Left ventricle myocardium inferior (tissue), 1 donor: ENCODE measurements at places on chromosomes 2 and 18.

- DNase-seq = no peak
Measured at GRCh38 chr2:37223131-37223530, 8.3 kb downstream of the CEBPZ start.

DNA sequence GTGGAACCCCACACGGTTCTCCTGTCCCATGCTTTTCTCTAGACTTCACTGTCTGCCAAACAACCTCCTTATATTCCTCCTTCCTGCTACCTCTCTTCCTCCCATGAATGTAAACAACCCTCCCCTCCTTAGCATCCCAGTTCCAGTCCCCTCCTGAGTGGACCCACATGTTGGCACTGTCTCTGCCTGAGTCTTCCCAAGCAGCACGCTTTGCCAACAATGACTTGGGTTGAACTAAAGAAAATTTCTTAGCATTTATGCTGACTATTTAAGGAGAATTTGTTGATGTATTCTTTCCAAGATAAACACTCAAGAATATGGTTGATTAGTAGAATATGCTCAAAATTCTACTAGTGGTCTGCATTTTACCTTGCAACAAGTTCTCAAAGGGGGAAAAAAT lies 338.0 kb downstream of the TNS1 start:
- no peak for DNase-seq

- no peak for DNase-seq
Measured at GRCh38 chr2:113175736-113176695, 2.2 kb downstream of the PSD4 start.

GRCh38 chr2:225998653-225999052 lies 599.1 kb downstream of the NYAP2 start:
- no peak for DNase-seq

DNA sequence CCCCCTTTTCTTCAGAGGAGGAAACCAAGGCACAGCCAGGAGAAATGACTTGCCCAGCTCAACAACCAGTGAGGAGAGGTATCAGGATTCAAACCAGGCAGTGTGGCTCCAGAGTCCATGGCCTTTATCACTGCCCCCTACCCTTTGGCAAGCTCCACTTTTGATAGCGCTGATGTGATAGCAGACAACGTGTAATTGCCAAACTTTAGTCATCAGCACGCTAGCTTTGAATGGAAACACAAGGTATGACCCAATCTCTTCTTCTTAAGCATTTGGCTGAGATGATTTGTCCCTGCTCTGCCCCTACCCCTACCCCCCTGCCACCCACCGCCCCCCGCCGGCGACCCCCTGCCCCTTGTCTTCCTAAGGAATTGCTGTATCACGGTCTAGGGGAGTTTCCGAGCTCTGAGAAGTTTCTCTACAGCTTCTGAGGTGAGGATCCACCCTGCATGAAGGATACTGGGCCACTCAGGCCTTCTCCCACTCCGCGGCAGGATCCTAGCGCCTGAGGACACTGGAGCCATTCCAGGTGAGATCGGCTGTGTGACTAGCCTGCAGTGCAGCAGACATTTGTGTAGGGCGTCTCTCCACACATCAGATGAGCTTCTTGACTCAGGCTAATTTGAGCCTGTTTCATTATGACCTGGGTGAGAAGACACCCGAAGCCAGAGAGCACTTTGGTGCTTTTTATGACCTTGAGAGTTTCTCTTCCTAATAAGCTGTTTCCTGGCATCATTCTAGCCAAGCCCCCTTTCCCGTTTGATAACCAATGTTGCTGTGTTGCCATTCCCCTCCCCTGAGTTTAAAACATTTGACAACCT lies 75.1 kb upstream of the MAP4K4 start:
- DNase-seq = no peak

- DNase-seq = no peak
Measured at GRCh38 chr2:241943961-241944575, 74.5 kb downstream of the RTP5 start.

- DNase-seq = peak; percentile 30
Measured at GRCh38 chr2:66495788-66496640, 61.1 kb downstream of the MEIS1 start.

DNA sequence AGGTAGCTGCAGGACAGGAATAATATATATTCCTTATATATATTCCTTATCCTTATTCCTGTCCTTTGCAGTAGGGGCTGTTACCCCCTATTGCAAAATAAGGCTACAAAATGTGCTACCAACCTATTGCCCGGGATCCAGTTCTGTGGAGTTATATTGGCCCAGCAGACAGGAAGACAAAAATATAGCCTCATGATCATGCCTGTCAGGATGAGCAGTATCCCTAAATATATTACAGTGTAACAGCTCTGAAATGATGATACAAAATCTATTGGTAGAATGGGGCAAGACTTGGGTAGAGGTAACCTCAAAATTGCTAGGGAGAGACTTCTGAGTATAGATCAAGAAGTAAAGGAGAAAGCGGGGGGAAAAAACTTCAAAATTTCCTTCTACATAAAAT lies 31.6 kb upstream of the MARCHF7 start:
- DNase-seq = no peak

- DNase-seq = no peak
Measured at GRCh38 chr2:231413921-231414476, 18.5 kb downstream of the B3GNT7 start.

GRCh38 chr2:74583504-74583903 lies 29.0 kb downstream of the DOK1 start:
- DNase-seq = no peak

DNA sequence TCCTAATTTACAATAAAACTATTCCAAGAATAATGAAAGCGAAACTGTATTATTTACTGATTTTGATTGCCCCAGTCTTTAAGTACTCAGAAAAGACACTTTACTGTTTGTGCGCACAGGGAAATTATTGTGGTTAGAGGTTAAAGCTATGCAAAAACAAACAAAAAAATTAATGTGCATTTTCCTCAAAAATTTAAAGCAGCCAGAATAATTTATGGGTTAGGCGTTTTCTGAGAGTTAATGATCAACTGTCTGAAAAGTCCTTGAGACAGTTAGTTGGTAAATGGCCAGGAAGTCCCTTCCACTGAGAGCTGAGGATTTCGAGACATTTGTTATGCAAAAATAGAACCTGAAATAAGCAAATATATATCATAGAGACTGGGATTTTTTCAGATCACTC lies 143.3 kb downstream of the IRS1 start:
- DNase-seq = no peak

DNA sequence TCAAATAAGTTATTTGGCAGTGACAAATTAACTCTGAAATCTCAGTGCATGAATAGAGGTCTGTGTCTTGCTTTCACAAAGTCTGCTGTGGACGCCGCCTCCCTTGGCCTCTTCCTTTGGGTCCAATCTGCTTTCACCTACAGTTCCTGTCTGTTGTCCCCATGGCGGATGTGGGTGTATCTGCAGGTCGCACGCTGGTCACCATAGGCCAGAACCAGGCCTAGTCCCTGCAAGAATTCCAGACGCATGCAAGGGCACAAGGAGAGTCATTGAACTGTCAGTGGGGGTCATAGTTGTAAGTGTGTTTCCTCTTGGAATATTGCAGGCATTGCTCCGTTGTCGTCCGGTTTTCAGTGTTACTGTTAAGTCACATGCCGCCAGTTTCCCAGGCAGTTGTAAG lies 7.4 kb downstream of the SOCS6 start:
- DNase-seq = peak; percentile 41
